ENCODE measurements at places on chromosomes 7 and 10.

DNA sequence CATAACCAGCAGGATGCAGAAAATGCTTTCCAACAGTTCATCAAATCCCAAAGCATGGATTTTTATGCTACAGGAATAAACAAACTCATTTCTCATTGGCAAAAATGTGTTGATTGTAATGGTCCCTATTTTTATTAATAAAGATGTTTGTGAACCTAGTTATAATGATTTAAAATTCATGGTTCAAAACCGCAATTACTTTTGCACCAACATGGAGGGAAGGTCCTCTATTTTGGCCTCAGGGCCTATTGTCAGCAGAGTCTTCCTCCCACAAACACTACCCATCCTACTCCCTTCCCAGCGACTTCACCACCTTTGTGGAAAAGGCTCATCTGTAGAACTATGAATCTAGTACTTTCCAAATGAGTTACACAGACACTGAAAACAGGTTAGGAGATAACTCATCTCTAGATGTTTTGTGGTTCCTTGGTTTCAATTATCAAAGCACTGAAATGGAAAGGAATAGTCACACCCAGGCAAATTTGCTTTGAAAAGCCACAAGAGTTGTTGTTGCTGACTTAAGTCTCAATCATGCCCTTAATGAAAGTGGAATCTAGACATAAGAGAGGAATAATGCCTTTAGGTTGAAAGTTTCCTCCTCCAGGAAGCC is 59.4 kb upstream of the FRMD4A start:
- DNase-seq, result no peak

DNA sequence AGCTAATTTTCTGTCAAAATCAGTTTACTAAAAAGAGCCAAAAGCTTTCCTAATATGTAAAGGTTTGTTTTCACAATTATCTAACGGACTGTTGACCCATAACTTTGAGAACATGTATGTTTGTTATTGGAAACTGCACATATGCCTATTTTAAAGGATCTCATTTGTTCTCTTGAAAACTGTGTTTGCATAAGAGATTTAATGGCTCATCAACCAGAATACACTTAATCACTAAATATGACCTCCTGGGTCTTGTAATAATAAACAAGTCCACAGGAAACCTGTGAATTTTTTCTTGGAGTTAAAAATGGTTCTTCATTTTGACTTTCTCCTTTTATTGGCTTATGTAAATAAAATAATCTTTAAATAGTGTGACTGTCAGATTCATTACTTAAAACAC is 48.3 kb upstream of the STEAP1B start:
- DNase-seq, result no peak

GRCh38 chr7:95342642-95343307 is 18.4 kb upstream of the PON1 start:
- DNase-seq, result no peak

- DNase-seq, result no peak
Measured at GRCh38 chr10:63921908-63922467, 400.8 kb downstream of the REEP3 start.

GRCh38 chr7:116957874-116958273 is 4.6 kb downstream of the ST7 start:
- DNase-seq, result no peak

DNA sequence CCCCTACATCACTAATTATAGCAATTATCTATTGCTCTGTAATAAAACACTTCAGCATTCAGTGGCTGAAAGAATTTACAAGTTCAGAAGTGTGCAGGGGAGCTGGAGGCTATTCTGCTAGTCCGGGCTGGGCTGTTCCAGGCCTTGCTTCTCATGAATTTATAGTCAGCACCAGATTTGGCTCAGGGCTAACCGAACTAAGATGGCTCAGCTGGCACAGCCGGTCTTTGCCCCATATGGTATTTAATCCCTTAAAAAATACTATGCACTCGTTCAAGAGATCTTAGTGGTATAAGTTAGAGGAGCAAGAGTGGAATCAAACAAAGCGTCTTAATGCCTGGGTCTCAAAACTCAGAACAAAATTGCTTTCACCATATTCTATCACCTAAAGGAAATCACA is 932.9 kb downstream of the XPNPEP1 start:
- DNase-seq, result no peak

GRCh38 chr10:77836299-77836820 is 90.2 kb downstream of the DLG5 start:
- peak; percentile 87 for DNase-seq

GRCh38 chr7:30170476-30171205 is 35.9 kb downstream of the MTURN start:
- DNase-seq, result peak; percentile 47

- DNase-seq, result no peak
Measured at GRCh38 chr10:78170026-78170475, 136.4 kb downstream of the RPS24 start.

DNA sequence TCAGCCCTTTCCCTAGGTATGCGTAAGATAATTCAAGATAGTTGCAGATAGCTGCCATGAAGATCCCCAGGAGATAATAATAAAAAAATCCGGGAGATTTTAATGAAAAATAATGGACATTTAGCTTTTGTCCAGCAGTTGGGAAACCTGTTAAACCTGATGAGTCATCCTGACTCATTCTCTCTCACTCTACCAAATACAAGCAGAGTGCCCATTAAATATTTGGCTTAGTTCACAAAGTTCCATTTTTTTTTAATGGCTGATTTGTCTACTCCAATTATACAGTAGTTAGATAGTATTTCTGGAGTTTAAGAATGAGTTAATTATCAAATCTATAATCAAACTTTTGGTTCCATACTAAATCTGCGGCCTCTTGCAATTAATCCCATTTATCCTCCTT is 2.1 kb upstream of the SHTN1 start:
- no peak for DNase-seq

DNA sequence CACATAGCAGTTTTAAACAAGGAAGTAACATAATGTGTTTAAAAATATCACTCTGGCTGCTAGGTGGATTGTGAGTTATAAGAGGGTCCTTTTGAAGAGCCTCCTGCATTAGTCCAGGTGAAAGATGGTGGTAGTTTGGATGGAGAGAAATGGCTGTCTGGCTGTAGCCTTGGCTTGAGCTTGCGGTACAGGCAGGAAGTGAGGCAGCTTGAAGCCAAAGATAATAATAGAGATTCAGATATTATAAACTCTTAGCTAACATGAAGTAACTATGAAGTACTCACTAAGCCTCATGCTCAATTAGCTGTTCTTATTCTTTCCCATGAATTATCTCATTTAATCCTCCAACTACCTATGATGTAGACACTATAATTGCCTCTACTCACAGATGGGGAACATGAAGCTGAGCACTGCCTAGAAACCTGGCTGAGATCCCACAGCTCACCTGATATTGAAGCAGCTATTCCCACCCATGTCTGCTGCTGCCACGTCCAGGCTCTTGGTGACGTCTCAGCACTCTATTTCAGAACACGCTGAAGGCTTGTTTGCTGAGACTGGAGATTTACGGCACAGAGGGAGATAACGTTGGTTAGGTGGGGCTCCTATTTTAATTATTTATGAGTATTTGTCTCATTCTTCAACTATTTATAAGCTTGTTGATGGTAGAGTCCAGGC is 10.4 kb downstream of the C10orf120 start:
- no peak for DNase-seq

GRCh38 chr10:42638055-42638820 is at the start of gene ZNF33B:
Gene ZNF33B (minus strand): TSS chr10:42638570. CDS start chr10:42636928, 1,642 bp downstream.
- peak; percentile 92 for DNase-seq

DNA sequence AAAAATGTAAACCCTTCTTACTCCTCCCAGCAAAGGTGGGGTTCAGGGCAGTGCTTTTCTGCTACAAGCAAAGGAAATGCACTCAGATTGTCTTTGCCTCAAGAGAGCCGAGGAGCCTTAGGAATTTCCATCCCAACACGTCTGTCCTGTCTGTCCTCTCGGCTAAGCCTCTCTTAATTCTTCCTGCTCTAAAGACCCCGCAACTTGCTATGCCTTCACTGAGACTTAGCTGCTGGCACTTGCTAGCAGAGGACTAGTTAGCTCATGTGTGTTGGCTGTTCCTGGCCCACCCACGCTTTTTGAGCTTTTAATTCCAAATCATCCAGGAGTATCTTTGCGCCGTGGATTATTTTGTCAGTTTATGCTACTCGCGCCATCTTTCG is 481 bp upstream of the NPM3 start:
- DNase-seq, result no peak

- no peak for DNase-seq
Measured at GRCh38 chr7:67842571-67842970, 845.9 kb downstream of the TYW1 start.

- peak; percentile 70 for DNase-seq
Measured at GRCh38 chr10:77698267-77698931, 60.8 kb upstream of the KCNMA1 start.

DNA sequence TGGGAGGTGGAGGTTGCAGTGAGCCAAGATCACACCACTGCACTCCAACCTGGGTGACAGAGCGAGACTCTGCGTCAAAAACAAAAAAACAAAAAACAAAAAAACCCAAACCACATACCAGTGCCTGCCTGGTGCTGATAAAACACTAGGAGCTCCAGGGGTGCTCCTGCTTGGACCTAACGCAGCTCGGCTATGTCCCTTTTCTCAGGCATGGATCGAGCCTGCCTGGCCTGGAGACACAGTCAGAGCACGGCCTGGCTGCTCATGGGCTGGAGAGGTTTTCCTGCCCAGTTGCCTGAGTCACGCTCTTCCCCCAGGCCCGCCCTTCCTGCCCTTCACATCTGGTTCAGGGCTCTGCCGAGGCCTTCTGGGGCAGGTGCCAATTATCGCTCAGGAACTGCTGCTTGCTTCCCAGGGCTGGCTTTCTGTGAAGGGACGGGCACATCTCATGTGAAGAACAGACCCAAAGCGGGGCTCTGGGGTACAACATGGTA is 12.6 kb upstream of the NPFFR1 start:
- peak; percentile 24 for DNase-seq

DNA sequence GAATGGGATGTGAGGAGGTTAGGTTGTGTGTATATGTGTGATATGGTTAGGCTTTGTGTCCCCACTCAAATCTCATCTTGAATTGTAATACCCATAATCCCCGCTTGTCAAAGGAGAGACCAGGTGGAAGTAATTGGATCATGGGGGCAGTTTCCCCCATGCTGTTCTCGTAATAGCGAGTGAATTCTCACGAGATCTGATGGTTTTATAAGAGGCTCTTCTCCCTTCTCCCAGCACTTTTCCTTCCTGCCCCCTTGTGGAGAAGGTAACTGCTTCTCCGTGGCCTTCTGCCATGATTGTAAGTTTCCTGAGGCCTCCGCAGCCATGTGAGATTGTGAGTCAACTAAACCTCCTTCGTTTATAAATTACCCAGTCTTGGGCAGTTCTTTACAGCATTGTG is 47.3 kb downstream of the NPVF start:
- DNase-seq, result no peak

- no peak for DNase-seq
Measured at GRCh38 chr10:88472540-88472939, 110.6 kb downstream of the RNLS start.

DNA sequence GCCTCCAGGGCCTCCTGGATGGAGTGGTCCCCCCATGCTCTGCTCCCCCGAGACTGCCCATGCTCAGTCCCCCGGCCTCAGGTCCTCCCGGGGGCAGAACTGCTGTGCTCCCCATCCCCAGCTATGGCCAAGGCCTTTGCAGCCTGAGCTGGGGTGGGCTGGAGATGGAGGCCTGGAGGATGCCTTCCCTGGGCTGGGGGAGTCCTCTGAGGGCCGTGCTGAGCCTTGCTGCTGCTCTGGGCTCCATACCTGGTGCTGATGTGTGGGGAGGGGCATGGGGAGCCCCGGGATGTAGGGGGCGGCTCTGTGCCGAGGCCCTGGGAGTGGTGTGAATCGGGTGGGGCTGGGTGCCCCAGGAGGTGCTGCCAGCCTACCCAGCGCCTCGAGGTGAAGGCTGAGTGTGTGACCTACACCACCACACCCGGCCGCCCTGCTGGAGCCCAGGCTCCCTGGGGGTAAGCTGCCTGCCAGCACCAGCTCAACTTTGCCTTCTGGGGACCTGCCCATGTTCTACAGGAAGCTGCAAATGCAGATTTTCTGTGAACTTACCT is 109.5 kb downstream of the UNCX start:
- DNase-seq, result no peak

- DNase-seq, result no peak
Measured at GRCh38 chr10:34187201-34187600, 627.9 kb downstream of the PARD3 start.

DNA sequence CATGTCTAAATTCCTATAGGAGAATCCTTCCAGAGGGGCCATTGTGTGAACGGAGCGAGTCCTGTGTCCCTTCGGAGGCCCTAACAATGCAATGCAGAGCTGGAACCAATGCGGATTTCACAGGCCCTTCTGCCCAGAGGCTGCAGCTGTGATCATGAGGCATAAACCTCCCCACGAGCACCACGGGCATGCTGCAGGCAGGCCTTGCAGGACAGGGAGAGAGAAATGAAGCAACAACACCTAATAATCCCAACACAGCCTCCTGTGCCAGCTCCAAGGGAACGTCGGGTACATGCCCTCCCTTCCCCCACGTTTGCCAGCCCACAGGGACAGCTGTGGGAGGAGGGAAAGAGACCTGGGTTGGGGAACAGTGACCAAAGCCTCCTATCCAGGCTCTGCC is 74.4 kb downstream of the TNS3 start:
- no peak for DNase-seq

DNA sequence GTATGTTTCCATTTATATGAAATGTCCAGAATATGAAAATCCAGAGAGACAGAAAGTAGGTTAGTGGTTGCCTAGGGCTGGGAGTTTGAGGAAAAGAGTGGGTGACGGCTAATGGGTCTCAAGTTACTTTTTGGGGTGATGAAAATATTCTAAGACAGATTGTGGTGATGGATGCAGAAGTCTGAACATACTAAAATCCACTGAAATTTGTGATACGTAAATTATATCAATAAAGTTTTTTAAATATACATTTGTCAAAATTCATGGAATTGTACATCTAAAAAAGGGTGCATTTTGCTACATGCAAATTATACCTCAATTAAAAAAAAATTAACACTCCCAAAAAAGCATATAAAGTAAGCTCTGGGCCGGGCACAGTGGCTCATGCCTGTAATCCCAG is 9.4 kb downstream of the DDIT4 start:
- DNase-seq, result no peak

DNA sequence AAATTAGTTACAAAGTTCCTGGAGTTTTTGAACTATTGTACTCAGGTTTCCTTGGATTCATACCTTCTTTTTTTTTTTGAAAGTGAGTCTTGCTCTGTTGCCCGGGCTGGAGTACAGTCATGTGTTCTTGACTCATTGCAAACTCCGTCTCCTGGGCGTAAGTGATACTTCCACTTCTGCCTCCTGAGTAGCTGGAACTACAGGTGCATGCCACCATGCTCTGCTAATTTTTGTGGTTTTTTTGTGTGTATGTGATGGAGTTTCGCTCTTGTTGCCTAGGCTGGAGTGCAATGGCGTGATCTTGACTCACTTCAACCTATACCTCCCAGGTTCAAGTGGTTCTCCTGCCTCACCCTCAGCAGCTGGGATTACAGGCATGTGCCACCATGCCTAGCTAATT is 22.3 kb downstream of the MCM10 start:
- DNase-seq, result no peak

GRCh38 chr10:76230921-76231285 is 799.5 kb downstream of the LRMDA start:
- DNase-seq, result no peak

- DNase-seq, result no peak
Measured at GRCh38 chr10:67401711-67402110, 294.3 kb downstream of the CTNNA3 start.

- no peak for DNase-seq
Measured at GRCh38 chr10:58016614-58017013, 251.1 kb downstream of the IPMK start.
